ENCODE measurements at places on chromosomes 13 and 19. TPM values are rescaled to one million over a fixed set of nuclear protein-coding genes. Genes with fewer than 3 reads are reported as not detected.

DNA sequence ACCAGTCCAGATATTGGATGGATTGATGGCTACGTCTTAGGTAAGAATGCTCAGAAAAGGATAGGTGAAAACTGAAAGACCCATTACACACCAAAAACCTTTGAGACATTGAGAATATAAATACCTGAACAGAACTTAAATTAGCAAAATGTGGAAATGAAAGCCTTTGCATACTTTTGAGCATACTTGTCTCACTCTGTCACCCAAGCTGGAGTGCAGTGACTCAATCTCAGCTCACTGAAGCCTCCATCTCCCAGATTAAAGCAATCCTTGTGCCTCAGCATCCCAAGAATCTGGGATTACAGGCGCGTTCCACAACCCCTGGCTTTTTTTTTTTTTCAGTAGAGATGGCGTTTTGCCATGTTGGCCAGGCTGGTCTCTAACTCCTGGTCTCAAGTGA is 695.3 kb downstream of the DACH1 start:
- DNase-seq = no peak

The ZNRF4 gene
- not detected for total RNA-seq

DNA sequence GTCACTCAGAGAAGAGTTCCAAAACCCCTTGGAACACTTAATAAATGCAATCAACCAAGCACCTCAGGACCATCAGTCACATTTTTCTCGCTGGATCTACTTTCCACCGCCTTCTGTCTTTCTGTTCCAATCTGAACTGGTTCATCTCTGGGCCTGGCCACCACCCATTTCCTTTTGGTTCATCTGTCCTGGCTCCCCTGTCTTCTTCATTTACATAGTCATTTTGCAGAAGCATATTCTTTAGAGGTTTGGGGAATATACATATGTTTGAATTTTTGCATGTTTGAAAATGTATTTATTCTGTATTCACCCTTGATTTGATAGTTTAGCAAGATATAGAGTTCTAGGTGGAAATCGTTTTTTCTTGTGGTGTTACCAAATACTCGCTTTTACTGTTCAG is 188.2 kb downstream of the MTUS2 start:
- DNase-seq = no peak

The MBD3L3 gene
- total RNA-seq = not detected

The PGLYRP1 gene
- total RNA-seq = not detected

Measured in occipital lobe (tissue), 3 donors.